ENCODE measurements at places on chromosomes 4 and X. TPM values are rescaled to one million over a fixed set of nuclear protein-coding genes. Genes with fewer than 3 reads are reported as not detected.

Gene MED28
- 27.2 TPM for total RNA-seq

Gene CCKAR
- not detected for total RNA-seq

Gene IQCM
- total RNA-seq = not detected

Gene HTRA3
- 9.6 TPM for total RNA-seq

Gene SULT1E1
- not detected for total RNA-seq
